ENCODE measurements at places on chromosomes 4 and X.

GRCh38 chrX:129007631-129008030, 515.7 kb downstream of the SMARCA1 start:
- no peak for DNase-seq

GRCh38 chr4:1409079-1409478, 2.8 kb upstream of the NKX1-1 start:
- DNase-seq, result no peak

DNA sequence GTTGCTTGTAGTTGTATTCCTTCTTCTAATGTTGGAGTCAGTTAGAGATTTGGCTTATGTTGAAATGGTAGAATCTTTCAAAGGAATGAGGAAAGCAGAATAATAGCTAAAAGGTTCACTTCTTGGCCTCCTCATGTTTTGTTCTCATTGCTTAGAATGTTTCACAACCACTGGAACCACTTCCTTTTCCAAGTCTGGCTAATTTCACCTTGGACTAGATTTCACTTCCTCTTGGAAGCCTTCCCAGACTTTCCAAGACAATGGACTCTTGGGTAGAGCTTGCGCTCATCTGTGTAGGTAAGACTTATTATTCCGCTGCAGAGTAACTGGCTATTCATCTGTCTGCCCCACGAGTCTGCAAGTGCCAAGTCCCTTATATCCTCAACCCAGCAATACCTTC, 8.3 kb downstream of the SPATA18 start:
- peak; percentile 35 for DNase-seq

DNA sequence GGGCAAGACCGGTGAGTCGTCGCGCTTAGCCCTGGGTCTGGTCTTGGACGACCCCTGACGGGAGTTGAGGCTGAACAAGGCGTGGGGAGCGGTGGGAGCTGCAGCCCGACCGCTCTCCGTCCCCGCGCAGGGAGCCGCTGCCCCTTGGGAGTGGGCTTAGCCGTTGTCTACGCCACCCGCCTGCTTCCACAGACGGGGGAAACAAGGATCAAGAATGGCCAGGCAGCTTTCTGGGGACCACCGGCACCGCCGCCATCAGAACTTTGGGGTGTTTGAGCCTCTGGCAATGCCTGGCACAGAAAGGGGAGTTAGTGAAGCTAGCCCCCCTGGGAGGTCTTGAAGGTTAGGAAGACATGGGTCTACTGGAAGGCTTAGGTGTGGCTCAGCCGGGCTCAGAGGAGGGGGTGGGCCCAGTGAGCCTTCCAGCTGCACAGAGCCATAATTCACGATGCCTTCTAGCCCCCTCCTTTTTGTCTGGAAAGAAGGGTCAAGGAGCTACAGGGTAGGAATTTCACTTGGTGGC, 583 bp downstream of the RASL11B start:
- no peak for DNase-seq

GRCh38 chr4:153905231-153905630, 116.3 kb upstream of the SFRP2 start:
- DNase-seq, result no peak

GRCh38 chrX:53065104-53065503, 16.5 kb downstream of the GPR173 start:
- DNase-seq, result no peak

DNA sequence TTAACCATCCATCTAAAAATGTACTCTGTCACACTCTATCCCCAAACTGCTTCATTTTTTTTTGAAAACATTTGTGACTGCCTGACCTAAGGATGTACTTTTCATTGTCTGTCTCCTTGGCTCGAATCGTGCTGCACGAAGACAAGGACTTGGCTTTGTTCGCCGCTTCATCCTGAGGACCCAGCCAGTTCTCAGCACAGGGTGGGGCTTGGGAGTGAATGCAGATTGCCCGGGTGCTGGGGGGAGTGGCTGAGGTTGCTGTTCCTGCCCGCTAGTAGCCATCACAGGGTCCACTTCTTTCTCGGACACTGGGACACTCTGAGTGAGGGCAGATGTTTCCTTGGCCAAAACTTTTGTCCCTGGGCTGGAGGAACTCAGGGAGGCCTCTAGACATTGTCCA, 70.1 kb upstream of the CLCN4 start:
- DNase-seq, result no peak
